Activated CD8-positive, alpha-beta memory T cell treated with anti-CD3 and anti-CD28 coated beads for 1 hour (primary cell): ENCODE measurements at places on chromosomes 13 and 19.
A peak's percentile ranks its signal among the peaks of the same experiment; 100 is the strongest.

GRCh38 chr19:55303477-55303876, 19.7 kb downstream of the BRSK1 start:
- DNase-seq, result no peak

DNA sequence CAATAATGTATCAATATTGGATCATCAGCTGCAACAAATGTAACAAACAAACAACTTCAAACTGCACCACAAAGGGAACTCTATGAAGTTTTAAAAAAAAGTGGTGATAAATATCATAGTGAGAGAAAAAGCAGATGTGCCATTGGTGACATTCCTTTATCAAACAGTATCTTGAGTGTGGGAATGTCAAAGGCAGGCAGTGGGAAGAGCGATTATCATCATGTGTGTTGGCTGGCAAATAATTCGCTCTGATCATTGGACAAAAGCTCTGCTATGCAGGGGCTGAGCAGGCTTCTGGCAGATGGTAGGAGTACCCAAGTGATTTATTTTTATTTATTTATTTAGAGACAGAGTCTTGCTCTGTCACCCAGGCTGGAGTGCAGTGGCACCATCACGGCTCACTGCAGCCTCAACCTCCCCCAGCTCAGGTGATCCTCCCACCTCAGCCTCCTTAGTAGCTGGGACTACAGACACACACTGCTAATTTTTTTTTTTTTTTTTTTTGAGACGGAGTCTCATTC, 55.9 kb upstream of the RANBP3 start:
- no peak for DNase-seq

GRCh38 chr19:5170329-5170745, 170.3 kb downstream of the PTPRS start:
- DNase-seq, result peak; percentile 13

GRCh38 chr19:29539670-29540069, 13.9 kb downstream of the VSTM2B start:
- DNase-seq, result no peak

DNA sequence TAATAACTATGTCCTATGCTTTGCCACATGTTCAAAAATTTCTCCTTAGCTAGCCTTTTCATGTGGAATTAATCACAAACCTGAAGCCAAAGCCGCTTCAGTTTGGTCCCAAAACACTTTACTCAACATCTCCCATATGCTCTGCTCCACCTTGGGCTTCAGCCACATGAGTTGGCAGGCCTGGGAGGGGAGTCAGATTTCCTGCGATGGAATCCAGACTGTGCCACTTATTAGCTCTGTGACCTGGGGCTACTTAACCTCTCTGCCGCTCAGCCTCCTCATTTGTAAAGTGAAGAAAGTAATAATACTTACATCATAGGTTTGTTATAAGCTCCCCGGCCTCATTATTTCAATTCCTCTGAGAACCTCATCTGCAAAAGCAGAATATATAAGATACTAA, 272.0 kb downstream of the LMO7 start:
- no peak for DNase-seq

GRCh38 chr13:33480561-33480960, 195.0 kb upstream of the STARD13 start:
- DNase-seq, result no peak

DNA sequence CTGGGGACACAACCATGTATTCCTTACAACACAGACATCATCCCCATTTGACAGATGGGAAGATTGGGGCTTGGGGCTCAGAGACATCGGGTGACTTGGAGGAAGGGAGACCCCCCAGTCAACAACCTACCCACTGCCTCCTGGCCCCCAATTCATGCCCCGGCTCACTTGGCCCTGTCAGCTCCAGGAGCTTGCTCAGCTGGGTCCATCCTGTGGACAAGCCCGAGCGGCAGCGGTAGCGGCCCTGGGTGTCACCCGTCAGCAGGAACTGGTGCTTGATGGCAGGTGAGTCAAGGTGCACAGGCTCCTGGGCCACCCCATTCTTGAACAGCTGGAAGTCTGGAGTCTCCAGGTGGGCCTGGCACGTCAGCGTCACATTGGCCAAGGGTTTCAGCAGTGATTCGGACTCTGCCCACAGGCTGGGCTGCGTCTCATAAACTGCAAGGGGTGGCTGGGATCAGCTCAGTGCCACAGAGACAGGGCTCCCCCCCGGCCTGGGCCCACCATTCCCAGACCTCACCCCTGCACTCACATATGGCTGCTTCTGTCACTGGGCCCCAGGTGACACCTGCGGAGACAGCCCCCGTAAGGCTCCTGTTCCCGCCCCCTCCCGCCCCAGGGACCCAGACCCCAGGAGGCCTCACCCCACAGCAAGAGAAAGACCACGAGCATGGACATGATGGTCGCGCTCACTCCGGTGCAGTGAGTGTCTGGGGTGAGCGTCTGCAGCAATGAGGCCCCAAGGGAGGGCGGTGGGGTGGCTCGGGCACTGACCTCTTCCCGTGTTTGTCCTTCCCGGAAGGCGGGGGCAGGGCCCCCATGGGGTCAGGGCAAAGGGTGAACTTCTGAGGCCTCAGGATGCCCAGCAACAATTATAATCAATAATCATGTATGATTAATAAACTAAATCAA, at the start of gene A1BG:
Gene A1BG (minus strand): TSS at position 733 of the 912 bp plus-strand sequence. CDS start 55 bp downstream, at position 678.
- no peak for DNase-seq
